Cardiac septum (tissue), 1 donor: ENCODE measurements at places on chromosomes 11 and 22. TPM values are rescaled to one million over a fixed set of nuclear protein-coding genes. Genes with fewer than 3 reads are reported as not detected.
A peak's percentile ranks its signal among the peaks of the same experiment; 100 is the strongest.

DNA sequence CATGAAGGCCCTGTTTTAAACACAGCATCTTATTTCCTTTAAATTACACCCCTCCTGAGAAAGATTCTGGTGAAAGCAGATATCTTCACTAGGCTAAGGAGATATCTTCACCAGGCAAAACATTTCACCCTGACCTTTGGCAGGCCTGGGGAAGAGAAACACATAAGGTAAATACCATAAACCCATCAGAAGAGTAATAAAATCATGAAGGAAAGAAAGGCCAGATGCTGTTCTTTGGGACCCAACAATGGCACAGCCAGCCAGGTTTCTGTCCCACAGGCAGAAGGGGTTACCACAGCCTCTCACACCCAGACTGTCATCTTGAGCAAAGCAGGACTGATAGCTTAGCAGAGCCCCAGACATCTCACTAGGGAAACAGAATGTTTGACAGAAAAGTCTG lies 125.4 kb downstream of the CCDC34 start:
- DNase-seq = no peak

- no peak for DNase-seq
Measured at GRCh38 chr11:112582366-112582765, 321.7 kb upstream of the PLET1 start.

- DNase-seq = no peak
Measured at GRCh38 chr11:32039149-32039548, 51.7 kb upstream of the RCN1 start.

DNA sequence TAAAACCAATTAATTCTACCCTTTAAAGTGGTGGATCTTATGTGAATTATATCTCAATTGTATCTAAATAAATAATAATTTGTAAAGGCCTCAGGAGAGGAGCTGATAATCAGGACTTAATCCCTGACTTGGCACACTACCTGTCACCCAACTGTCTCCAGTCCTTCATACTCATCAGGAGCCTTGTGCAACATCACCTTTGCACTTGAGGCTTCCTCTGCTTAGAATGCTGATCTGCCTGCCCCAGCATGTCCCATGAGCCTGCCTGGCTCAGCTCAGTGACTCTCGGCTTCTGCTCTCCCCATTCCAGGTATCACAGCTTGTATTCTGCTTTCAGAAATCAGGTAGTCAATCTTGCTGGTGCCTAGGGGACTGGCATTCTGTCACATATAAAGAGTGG lies 43.9 kb upstream of the PRODH start:
- DNase-seq = no peak

GRCh38 chr11:83613767-83614121 lies 327.6 kb upstream of the CCDC90B start:
- DNase-seq = no peak

GRCh38 chr22:44965171-44965570 lies 44.6 kb downstream of the PHF21B start:
- DNase-seq = no peak

- no peak for DNase-seq
Measured at GRCh38 chr11:59992425-59992824, 24.6 kb upstream of the OOSP4B start.

DNA sequence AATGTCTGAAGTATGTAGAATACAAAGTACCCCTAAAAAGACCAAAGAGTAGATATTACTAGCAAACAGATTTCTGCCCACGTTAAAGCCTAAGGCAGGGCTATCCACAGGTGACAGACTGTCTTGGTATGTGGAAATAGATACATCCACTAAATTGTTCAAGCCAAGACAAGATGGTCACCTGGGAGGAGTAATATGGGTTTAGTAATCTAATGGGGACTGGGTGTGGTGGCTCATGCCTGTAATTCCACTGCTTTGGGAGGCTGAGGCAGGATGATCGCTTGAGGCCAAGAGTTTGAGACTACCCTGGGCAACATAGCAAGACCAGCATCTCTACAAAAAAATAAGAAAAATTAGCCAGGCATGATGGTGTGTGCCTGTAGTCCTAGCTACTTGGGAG lies 7.5 kb downstream of the SGSM3 start:
- no peak for DNase-seq

- DNase-seq = no peak
Measured at GRCh38 chr11:33640730-33641371, 59.8 kb downstream of the C11orf91 start.

GRCh38 chr11:71500601-71501021 lies 26.5 kb upstream of the KRTAP5-7 start:
- peak; percentile 82 for DNase-seq

DNA sequence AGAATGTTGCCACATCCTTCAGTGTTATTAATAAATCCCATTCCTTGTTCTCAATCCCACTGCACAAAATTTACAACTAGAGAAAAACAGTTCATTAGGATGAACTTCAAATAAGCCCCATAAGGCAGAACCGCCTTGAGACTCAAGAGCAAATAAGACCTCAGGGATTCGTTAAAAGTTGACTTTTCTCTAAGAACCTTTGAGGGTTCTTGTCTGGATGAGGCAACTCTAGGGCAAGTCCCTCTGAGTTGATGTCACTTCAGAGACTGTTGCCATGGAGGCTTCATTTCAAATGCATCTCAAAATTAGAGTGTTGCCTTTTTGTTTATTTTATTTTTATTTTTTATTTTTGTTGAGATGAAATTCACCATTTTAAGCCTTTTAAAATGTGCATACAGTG lies 19.8 kb upstream of the PANX3 start:
- no peak for DNase-seq

GRCh38 chr11:31872076-31872443 lies 60.9 kb upstream of the PAX6 start:
- no peak for DNase-seq

DNA sequence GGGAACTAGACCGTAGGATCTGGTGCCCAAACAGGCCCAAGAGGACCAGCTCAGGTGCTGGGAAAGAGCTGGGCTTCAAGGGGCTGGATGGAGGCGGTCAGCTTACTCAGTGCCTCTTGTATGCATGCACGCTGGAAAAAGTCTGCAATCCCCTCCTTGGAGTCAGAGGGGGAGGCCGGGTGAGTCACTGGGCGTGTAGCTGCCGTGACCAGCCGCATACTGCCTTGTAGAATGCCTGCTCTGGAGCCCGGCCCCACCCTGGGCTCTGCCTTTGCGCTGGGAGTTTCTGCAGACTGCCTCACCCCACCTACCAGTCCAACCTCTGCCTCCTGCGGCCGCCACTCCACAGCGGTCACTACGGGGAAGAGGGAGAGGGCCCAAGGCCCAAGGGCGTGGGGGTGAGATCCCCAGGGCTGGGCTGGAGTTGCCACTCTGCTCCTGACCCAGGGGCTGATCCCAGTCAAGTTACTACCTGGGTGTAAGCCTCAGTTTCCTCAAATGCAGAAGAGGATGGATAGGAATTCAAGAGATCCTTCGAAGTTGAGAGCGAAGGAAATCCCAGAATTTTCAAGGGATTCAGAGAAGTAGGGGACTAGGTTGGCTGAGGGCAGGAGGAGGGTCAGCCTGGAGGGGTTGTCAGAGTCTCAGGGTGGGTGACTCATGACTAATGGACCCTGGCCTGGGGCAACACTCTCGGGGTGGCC lies 4.2 kb downstream of the MRGPRF start:
- peak; percentile 76 for DNase-seq

GRCh38 chr11:65418431-65418680 lies 4.2 kb upstream of the NEAT1 start:
- DNase-seq = no peak

DNA sequence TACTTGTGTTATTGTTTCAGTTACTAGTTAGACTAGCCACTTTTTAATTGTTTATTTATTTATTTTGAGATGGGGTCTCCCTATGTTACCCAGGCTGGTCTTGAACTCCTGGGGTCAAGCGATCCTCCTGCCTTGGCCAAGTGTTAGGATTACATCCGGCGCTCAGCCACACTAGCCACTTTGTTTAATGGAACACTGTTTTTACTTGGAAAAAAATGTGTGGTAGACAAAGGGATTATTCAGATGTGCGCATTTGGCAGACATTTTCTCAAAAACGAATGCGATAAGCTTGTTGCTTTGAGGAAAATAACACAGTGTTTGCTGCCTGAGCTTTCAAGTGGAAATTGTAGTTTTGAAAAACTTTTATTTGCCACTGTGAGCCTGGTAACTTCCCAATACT lies 51.0 kb downstream of the CTNND1 start:
- no peak for DNase-seq

GRCh38 chr11:105705786-105706530 lies 96.1 kb downstream of the GRIA4 start:
- no peak for DNase-seq

DNA sequence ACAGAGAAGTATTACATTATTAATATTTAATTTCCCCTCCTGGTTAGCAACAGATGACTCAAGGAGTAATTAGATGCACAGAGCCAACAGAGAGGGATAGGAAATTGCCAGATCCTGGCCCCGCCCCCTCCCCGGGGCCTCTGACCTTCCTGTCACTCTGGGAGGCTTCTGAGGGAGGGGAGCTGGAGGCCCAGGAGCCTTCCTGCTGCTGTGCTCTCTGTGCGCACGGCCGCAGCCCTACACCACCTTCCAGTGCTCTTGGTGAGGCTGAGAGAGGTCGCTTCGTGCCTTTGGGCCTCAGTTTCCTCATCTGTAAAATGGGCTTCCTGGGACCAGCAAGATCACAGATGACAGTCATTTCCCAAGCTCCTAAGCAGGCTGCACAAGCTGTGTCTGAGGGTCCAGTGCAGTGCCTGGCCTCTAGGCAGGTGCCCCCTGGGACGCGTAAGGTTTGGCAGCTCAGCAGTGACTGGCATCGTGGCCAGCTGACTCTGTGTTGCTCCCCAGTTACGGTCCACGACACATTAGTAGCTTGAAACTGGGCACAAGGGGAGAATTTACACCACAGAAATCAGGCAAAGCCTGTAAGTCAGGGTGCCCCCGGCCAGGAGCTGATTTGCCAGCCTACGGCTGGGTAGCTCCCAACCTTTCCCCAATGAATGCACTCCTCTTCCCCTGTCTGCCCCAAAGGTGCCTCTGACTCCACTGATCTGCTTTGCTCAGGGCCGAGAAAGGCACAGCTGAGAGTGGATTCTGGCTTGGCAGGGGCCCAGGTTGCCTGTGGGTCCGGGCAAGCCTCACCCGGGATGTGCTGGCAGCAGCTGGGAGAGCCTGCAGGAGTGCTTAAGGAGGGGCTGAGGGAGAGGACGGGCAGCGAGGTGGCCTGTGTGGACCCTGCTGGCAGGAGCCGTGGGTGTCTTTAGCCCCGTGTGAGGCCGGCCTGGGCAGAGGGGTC lies 2.3 kb downstream of the ADORA2A start:
- no peak for DNase-seq

DNA sequence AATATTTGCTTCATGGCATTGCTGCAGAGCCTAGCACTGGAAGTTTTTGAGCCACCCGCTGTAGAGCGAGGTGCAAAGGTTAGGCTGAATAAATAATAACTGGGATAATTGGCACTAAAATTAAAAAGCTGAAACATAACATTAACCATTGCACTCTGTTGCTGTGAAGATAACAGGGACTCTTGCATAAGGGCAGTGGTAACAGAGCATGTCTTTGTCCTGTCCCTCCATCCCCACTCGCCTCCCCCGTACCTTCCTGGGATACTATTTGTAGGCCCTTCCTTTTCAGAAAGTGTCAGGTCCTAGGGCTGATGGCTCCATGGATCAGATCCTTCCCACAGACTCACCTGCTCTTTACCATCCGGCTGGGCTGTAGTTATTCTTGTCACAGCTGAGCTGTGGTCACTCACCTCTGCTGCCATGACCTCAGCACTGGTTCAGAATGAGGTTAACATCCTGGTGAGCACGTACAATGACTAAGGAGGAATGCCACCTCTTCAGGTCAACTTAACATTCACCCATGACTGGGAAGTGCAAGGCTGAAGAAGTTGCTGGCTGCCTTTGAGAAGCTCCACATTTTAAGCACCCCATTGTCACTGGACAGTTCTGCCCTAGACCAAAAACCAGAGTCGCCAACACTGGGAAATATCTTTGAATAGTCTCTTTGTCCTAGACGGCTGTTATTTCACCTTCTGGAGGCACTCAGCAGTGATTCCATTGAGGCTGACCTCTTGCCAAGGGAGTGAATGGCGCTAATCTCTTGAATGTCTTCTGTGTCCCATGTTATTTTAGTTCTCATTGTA lies 103.2 kb upstream of the KIRREL3 start:
- no peak for DNase-seq

DNA sequence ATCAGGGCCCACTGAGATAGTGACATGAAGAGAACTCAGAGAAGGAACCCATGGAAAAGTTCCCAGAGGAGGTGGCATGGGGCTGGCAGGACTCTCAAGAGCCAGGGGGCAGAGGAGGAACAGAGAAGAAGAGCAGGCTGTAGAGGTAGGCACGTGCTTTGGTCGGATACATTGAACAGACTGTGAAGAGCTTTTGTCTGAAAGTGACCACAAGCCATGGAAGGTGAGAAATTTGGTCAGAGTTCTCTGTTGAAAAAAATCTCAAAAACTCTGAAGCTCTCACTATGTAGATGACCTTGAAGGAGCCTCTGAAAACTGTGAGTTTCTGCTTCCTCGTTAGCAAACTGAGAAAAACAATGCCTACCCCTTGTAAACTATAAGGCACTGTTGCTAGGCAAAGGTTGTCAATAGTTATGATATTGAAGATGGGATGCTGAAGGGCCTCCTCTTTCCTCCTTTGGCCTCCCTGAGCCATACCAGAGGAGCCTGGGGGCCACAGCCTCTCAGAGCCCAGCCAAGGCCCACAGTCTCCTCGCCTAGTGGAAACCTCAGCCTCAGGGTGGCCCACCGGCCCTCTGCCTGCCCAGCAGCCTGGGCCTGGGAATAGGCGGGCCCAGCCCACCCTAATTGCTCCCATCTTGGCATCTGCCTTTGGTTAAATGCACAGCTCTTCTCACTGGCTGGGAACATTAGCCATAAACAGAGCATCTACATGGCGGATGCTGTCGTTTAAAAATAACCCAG lies 415.7 kb downstream of the SOX6 start:
- no peak for DNase-seq

GRCh38 chr11:120424185-120424969 lies 87.2 kb upstream of the GRIK4 start:
- no peak for DNase-seq

- no peak for DNase-seq
Measured at GRCh38 chr11:95065336-95065735, 1.4 kb upstream of the SRSF8 start.

GRCh38 chr11:70569996-70570692 lies 171.8 kb downstream of the CTTN start:
- no peak for DNase-seq

The SLC35F2 gene
- 1.5 TPM for total RNA-seq

The RPL27A gene
- total RNA-seq = 462 TPM

The SCUBE2 gene
- total RNA-seq = 3.9 TPM

The RASD2 gene
- total RNA-seq = 3.5 TPM

The OR52N4 gene
- total RNA-seq = not detected

The POLR2L gene
- total RNA-seq = 202 TPM

The OR5P2 gene
- not detected for total RNA-seq

The APLNR gene
- total RNA-seq = 16.6 TPM

The CRYBB1 gene
- 0.67 TPM for total RNA-seq

The YIF1A gene
- 74.0 TPM for total RNA-seq

The SMC1B gene
- total RNA-seq = not detected

The SLC6A5 gene
- total RNA-seq = not detected
